ENCODE measurements at places on chromosomes 12 and 14. TPM values are rescaled to one million over a fixed set of nuclear protein-coding genes. Genes with fewer than 3 reads are reported as not detected.

GRCh38 chr12:127482950-127483349, 784.0 kb upstream of the TMEM132C start:
- ATAC-seq, result no peak

The SYCP3 gene
- total RNA-seq, result 0.97 TPM

DNA sequence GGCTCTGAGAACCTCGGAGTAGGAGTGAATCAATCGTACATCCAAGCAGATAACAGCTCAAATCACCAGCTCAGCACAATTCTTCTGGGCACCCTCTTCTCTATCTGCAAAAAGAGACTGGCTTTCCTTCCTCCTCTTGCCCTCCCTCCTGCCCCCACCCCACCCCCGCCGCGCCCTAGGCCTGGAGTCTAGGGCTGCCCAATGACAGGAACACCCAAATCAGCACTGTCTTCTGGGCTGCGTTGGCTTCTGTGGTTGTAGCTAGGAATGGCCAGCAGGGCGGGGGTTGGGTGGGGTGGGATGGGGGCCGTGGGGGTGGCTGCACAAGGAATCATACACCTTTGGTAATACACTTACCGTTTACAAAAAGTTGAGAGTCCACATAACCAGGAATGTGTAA, 28.0 kb upstream of the TMCC3 start:
- no peak for ATAC-seq

DNA sequence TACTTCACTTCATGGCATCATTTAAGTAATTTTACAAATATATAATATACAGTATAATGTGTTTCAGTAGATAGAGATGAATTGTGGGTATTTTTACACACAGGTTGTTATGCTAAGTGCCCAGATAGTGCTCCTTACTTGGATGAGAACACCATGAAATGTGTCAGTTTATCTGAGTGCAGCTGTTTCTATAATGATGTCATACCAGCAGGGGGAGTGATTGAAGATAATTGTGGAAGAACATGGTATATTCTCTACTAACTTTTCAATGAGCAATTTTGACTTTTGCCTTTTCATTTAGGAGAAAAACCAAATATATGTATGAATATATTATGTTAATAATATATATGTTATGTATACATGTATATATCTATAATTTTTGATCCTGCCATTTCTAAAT, 221.6 kb downstream of the LRRK2 start:
- ATAC-seq, result no peak

- no peak for ATAC-seq
These were observed 18.0 kb downstream of the TMEM63C start for GRCh38 chr14:77199590-77199989.

- ATAC-seq, result no peak
These were observed 46.4 kb downstream of the STXBP6 start for GRCh38 chr14:25003537-25003936.

The KRT71 gene
- total RNA-seq, result not detected

- ATAC-seq, result peak; percentile 80
These were observed at the start of gene ACOT6 for GRCh38 chr14:73612339-73613045. Gene ACOT6 (plus strand): TSS chr14:73612517. CDS start chr14:73612572, 55 bp downstream.

The PIWIL1 gene
- 0.05 TPM for total RNA-seq

DNA sequence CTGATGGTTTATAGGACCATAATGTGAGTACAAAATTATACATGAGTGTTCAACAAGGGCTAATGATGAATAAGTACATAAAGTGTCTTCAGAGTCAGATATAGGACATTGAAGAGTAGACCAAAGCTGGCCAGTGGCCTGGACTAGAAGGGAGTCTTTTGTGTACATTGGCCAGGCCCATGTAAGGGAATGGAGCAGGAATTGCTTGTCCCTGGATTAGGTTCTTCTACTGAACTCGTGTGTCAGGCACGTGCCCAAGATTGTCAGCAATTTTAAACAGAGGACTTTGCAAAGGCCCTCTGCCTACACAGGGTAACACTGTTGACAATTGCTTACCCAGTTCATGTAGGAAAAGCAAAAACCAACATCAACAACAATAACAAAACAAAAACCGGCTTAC, 196.0 kb upstream of the SEL1L start:
- ATAC-seq, result no peak

DNA sequence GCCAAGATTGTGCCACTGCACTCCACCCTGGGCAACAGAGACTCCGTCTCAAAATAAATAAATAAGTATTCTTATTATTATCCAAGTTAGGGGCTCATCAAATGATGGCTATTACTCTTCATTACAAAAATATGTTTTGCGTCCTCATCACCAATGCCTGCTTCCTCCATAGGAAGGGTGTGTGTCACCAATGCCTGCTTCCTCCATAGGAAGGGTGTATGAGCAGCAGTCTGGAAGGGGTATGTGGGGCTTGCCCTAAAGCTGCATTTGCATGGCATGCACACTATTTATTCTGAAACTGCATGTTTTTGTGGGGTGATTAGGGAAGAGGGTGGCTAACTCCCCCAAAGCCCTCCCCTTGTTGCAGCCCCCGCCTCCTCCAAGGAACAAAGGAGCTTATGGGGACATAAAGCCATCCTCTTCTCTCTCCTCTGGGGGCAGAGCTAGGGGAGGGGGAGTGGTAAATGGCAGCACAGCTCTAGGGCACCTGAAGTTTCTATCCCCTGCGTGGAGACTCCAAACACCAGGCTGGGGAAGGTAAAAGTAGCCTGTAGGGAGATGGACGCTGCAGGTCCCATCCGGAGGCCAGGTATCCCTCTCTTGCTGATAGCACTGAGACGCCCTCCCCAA, 1.3 kb downstream of the CAMKK2 start:
- no peak for ATAC-seq

The GALNT16 gene
- total RNA-seq, result 13.2 TPM

DNA sequence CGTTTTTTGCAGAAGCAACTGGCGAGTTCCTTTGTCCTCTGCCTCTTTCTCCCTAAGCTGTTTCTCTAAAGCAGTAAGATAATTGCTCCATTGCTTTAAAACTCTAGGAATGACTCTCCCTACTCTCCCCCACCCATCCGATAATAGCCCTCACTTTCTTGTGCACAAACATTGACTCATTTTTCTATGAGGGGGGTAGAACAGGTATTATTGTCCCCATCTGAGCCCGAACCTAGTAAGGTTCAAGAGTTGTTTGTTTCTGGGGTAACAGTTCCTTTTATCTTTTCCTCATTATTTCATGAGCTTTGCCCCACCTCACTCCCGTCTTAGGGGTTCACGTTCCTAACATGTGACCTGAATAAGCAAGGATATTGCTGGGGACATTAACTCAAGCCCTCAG, 190.6 kb downstream of the EMP1 start:
- no peak for ATAC-seq

GRCh38 chr14:57871459-57872080, 5.7 kb upstream of the SLC35F4 start:
- ATAC-seq, result peak; percentile 62

DNA sequence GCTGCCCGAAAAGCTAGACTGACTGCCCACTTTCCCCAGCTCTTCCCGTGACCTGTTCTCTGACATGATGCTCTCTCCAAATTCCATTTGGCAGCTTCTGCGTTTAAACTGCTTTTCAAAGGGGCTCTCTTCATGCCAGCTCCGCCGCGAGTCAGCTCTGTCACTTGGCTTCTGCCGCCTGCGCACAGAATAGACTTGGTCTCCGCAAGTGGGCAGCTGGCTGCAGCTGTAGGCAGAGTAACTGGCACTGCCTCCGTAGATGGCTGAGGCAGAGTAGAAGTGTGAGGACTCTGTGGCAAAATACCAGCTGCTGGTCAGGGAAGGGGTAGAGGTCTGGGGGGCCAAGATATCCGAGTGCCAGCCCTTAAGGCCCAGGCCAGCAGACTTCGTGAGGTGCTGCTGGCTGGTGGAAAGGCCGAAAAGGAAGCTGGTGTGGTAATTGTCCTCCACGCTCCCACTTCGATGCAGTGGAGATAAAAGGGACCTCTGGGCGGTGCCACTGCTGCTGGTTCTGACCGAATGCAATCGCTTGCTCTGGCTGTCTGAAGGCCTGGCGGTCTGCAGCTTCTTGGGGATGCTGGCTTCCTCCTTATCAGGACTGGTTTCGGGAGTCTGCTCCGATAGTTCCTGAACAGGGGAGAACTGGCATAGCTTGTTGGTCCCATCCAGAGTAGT, 85.7 kb downstream of the DUSP16 start:
- ATAC-seq, result no peak

DNA sequence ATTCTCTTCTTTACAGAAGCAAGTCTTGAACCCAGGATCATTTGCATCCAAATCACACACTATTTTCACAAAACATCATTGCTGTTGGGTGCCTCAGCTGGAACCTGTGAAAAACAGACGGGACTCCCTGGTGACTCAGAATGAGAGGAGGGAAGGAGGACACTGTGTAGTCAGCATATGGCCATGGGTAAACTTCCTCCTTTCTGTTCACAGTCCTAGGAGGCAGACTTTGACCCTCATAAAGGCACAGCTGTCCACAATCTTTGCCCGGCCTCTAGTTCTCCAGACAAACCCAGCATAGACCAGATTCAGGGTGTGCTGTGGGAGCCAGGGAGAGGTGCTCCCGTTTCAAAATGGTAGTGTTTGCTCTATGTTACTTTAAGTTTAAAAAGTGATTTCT, 62.0 kb downstream of the DYRK2 start:
- ATAC-seq, result peak; percentile 40

DNA sequence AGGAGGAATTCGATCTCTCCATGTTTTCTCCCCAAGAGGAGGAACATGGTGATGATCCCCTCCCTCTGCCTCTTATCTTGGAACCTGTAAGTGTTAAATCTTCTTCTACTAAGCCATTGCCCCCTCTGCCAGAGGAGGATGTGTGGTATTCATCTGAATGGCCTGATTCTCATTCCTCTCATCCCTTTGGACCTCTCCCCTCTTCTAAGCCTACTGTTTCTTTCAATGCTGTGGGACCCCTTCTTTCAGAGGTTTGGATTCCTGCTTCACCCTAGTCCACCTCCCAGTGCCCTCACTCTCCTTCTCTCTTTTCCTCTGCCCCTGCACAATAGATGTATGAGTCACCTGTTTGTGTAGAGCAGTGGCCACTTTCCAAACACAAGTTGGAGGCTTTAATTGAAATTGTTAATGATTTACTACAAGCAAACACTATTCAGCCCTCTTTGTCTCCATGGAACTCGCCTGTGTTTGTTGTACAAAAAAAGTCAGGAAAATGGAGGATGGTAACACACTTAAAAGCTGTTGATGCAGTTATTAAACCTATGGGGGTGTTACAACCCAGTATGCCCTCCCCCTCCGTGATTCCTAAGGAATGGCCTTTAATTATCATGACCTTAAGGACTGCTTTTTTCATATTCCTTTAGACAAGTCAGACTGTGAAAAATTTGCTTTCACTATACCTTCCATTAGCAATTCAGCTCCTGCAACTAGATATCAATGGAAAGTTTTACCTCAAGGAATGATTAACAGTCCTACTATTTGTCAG, 192.1 kb upstream of the ALG10B start:
- no peak for ATAC-seq

DNA sequence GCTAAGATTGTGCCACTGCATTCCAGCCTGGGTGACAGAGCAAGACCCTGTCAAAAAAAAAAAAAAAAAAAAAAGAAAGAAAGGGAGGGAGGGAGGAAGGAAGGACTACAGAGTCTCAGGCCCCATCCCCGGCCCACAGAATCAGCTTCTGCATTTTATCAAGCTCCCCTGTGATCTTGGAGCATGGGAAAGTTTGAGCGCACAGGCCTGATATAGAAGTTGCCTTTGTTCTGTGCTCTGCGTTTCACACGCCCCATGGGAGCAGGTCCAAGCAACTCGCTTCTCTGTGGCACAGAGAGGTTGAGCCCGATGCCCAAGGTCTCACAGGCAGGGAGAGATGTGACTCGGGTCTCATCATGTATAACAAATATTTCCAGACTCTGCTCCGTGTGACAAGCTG, 101.8 kb downstream of the PHETA1 start:
- ATAC-seq, result no peak

- peak; percentile 51 for ATAC-seq
These were observed 88.0 kb upstream of the TMEM260 start for GRCh38 chr14:56491299-56492285.

DNA sequence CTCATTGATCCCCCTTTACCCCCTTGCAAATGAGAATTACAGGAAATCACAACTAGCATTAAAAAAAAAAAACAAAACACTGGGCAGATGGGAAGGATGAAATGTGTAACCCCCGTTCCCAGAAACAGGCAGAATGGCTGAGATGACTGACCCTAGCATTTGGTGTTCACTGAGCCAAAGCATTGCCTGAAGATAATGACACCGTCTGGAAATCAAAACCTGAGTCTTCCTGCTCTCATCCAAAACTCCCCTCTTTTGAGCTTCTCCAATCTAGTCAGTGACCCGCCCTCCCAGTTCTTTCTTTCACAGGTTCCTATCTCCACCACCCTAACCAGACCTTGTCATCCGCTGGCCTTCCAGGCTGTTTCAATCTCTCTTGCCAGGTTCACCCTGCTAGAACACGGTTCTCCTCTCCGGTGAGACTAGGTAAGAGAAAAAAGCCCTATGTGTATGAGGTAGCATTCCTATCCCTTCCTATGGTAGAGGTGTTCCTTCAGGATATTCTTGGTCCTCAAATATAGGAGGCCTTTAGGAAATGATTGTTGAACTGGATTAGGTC, 21.3 kb downstream of the SUSD6 start:
- ATAC-seq, result no peak

DNA sequence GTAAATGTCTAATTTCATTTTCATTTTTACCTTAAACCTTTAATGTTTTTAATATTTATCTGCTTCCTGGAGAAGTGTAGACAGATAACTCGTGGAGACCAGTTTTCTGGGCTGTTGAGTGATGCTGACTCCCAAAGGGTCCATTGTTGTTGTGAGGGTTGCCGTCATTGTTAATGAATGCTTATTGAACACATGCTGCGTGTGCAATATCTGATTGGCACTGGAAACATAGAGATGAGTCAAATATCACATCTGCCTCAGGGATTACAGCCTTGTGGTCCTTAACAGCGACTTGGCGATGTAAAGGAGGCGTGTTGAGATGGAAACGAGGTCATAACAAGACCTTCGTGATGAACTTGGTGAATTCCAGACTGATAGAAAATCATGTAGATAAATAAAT, 85.9 kb downstream of the FBXW8 start:
- no peak for ATAC-seq

- no peak for ATAC-seq
These were observed 140.1 kb downstream of the ATP23 start for GRCh38 chr12:58081488-58081887.

DNA sequence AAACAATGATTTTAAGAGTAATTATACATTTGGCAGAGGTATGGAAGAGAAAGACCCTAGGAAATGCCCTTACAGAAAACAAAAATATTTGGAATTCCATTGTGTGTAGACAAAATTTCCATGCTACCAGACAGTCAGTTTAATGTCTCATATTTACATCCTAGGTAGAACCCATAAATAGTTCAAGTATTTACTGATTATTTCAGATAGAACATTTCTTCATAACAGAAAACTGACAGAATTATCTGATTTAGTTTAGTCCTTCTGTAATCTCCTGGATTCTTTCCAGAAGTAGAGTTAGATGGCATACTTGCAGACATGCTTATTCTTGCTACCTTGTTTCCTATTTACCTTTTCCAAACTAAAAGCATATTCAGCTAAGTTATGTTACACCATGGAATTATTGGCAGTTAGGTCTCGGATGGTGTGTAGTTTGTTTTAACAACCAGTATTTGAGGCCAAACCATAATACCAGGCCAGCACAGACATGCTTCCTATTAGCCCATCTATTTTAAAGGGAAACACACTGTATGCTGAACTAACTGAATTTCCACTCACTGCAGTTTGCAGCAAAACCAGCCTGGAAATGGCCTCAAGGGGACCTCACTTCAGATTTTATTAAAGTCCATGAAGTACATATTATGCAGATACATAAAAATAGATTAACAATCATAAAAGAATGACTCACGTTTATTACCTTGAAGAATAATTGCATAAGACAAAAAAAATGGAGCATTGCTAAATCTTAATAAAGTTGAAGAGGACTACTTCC, 126.6 kb upstream of the LRIG3 start:
- no peak for ATAC-seq

Data from motor neuron (in vitro differentiated cells).